Mesothelial cell of epicardium (in vitro differentiated cells): ENCODE measurements at places on chromosomes 6 and 20. TPM values are rescaled to one million over a fixed set of nuclear protein-coding genes. Genes with fewer than 3 reads are reported as not detected.

The CLDN20 gene
- not detected in 3 replicates for total RNA-seq

The GPSM3 gene
- total RNA-seq: 7.6 to 10.1 TPM (median 8.6 TPM) in 3 replicates

The PRIM2 gene
- total RNA-seq: 16.6 to 17.9 TPM (median 16.9 TPM) in 3 replicates

The NKAIN4 gene
- 16.1 to 18.4 TPM (median 16.8 TPM) in 3 replicates for total RNA-seq

The DLGAP4 gene
- 89.4 to 99.1 TPM (median 91.1 TPM) in 3 replicates for total RNA-seq

The IPCEF1 gene
- total RNA-seq: 0.76 to 1.5 TPM (median 1.0 TPM) in 3 replicates

The DEFB124 gene
- total RNA-seq: not detected in 3 replicates

The CLPSL1 gene
- total RNA-seq: 0.40 TPM in 1 of 3 replicates, not detected in the others

The COL11A2 gene
- 12.6 to 14.4 TPM (median 14.2 TPM) in 3 replicates for total RNA-seq

The STX11 gene
- total RNA-seq: 4.5 to 4.9 TPM (median 4.6 TPM) in 3 replicates

The FAM83B gene
- total RNA-seq: 12.2 to 14.0 TPM (median 12.6 TPM) in 3 replicates

The TEAD3 gene
- 88.2 to 91.8 TPM (median 91.4 TPM) in 3 replicates for total RNA-seq

The CST4 gene
- total RNA-seq: not detected in 3 replicates

The ABHD16B gene
- total RNA-seq: not detected in 3 replicates

The F13A1 gene
- 0.18 to 0.56 TPM (median 0.25 TPM) in 3 replicates for total RNA-seq

The FOXA2 gene
- total RNA-seq: not detected in 3 replicates

The ECI2 gene
- 51.8 to 56.6 TPM (median 51.8 TPM) in 3 replicates for total RNA-seq

The ADGRB3 gene
- 13.9 to 14.9 TPM (median 14.8 TPM) in 3 replicates for total RNA-seq

The KIF25 gene
- total RNA-seq: 0.47 to 1.6 TPM (median 0.95 TPM) in 3 replicates

The VSX1 gene
- not detected in 3 replicates for total RNA-seq

The PRRC2A gene
- 273 to 290 TPM (median 288 TPM) in 3 replicates for total RNA-seq

The MUCL3 gene
- total RNA-seq: not detected in 3 replicates

The ATP6V1G2 gene
- total RNA-seq: 2.2 to 2.7 TPM (median 2.5 TPM) in 3 replicates

The RPP21 gene
- total RNA-seq: 41.2 to 48.1 TPM (median 46.1 TPM) in 3 replicates

The PNPLA1 gene
- total RNA-seq: 0.14 TPM in 1 of 3 replicates, not detected in the others

The ZBTB12 gene
- total RNA-seq: 35.3 to 37.1 TPM (median 35.9 TPM) in 3 replicates

The RALGAPB gene
- 42.2 to 45.4 TPM (median 43.5 TPM) in 3 replicates for total RNA-seq

The QRSL1 gene
- total RNA-seq: 16.1 to 17.5 TPM (median 17.2 TPM) in 3 replicates

The IL20RA gene
- total RNA-seq: 1.1 to 2.1 TPM (median 1.7 TPM) in 3 replicates

The ARFGEF3 gene
- total RNA-seq: 6.1 to 6.3 TPM (median 6.1 TPM) in 3 replicates

The ACOT13 gene
- total RNA-seq: 18.7 to 19.8 TPM (median 19.1 TPM) in 3 replicates

The PET117 gene
- 14.1 to 15.7 TPM (median 14.4 TPM) in 3 replicates for total RNA-seq

The ARMH2 gene
- not detected in 3 replicates for total RNA-seq

The DZANK1 gene
- 5.3 to 8.2 TPM (median 7.2 TPM) in 3 replicates for total RNA-seq

The ULBP3 gene
- 4.3 to 6.4 TPM (median 5.4 TPM) in 3 replicates for total RNA-seq

The RHAG gene
- total RNA-seq: not detected in 3 replicates

The ZNF165 gene
- 3.7 to 4.6 TPM (median 4.0 TPM) in 3 replicates for total RNA-seq

The PAX1 gene
- not detected in 3 replicates for total RNA-seq

The ANKRD66 gene
- total RNA-seq: not detected in 3 replicates

The AKAP12 gene
- 736 to 747 TPM (median 737 TPM) in 3 replicates for total RNA-seq

The PACRG gene
- 1.6 to 1.9 TPM (median 1.7 TPM) in 3 replicates for total RNA-seq

The CYB5R4 gene
- 8.4 to 8.7 TPM (median 8.6 TPM) in 3 replicates for total RNA-seq

The FERMT1 gene
- total RNA-seq: 21.9 to 24.7 TPM (median 22.4 TPM) in 3 replicates

The PPP1R16B gene
- 0.04 TPM in 1 of 3 replicates, not detected in the others for total RNA-seq

The SH3BGRL2 gene
- 24.7 to 27.1 TPM (median 26.1 TPM) in 3 replicates for total RNA-seq

The KCNK15 gene
- total RNA-seq: 0.16 to 0.27 TPM (median 0.20 TPM) in 3 replicates

The ATG5 gene
- total RNA-seq: 29.9 to 33.0 TPM (median 32.6 TPM) in 3 replicates

The DPPA5 gene
- not detected in 3 replicates for total RNA-seq

The THBD gene
- 0.68 to 0.85 TPM (median 0.82 TPM) in 3 replicates for total RNA-seq
